ENCODE measurements at places on chromosomes 3 and 15.

DNA sequence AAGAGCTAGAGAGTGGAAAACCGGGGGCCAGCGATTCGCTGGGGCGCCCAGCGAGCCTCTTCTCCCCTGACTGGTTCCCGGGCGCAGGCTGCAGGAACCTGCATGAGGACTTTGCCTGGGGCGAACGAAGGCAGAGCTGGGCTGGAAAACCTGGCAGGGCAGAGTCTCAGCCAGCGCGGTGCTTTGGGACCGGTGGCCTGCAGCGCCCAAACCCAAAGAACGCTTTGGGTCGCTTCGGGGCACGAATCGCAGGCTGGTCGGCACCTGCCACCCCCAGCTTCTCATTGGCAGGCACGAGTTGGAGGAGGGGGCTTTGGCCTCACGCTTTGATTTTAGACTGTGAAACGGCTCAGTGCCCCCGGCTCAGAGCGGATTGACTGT lies 3.0 kb downstream of the ONECUT1 start:
- no peak for DNase-seq

GRCh38 chr15:66169625-66170024 lies 83.9 kb downstream of the MEGF11 start:
- DNase-seq: no peak

GRCh38 chr3:13529196-13530112 lies 19.5 kb upstream of the FBLN2 start:
- no peak for DNase-seq

DNA sequence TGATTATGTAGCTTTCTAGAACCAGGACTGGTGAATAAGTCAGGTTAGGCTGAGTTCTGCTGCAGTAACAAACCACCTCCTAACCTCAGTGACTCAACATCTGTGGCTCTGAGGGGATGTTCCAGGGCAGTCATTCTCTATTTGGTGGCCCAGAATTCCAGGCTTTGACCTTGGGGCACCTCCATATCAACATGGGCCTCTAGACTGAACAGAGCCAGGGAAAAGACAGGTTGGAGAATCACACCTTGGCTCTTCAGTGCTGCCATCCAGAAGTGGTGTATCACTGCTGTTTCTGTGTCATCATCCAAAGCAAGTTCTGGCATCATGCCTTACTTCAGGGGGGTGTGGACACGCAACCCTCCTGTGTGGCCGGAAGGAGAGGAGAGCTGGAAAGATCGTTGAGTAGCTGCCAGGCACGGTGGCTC lies 15.3 kb downstream of the ZBTB47 start:
- DNase-seq: no peak

DNA sequence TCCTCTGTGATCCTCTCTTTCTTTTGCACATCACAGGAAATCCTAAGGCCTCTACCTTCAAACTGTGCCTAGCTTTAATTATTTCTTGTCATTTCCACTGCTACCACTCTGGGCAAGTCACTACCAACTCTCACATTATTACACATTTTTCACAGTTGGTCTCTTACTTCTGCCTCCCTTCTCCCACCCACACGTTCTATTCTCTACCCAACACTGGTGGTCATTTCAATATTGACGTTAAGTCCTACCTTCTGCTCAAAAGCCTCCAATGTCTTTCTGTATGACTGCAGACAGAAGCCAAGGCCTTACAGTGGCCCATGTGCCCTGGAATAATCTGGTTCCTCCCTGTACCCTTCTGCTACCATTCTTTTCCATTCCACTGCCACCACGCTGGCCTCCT lies 3.9 kb downstream of the KCNMB2 start:
- no peak for DNase-seq

- no peak for DNase-seq
These were observed 69.7 kb downstream of the ADCY5 start for GRCh38 chr3:123379041-123379830.

DNA sequence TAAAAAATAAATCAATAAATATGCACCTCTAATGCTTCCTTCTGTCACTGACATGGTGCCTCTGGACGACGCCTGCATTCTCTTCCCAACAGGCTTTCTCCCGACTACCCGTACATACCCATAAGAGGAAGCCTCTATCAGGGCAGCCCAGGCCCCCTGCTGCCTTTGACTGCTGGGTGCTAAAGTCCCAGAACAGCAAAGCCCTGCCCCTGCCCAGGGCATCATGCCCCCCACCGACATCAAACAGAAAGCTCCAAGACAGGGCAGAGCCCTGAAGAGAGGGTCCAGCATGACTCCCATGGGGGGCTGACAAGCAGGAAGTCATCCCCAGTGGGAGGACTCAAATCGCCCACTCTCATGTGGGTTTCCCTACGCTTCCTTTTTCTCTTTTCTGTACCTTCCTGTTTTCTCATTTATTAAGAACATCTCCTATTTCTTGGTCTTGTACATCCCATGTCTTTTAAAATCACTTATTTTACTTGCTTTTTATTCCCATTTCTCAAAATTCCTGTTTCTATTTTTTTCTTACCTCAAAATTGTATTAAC lies 23.4 kb downstream of the XPC start:
- no peak for DNase-seq

GRCh38 chr15:66704019-66704802 lies 2.2 kb downstream of the SMAD6 start:
- DNase-seq: no peak

DNA sequence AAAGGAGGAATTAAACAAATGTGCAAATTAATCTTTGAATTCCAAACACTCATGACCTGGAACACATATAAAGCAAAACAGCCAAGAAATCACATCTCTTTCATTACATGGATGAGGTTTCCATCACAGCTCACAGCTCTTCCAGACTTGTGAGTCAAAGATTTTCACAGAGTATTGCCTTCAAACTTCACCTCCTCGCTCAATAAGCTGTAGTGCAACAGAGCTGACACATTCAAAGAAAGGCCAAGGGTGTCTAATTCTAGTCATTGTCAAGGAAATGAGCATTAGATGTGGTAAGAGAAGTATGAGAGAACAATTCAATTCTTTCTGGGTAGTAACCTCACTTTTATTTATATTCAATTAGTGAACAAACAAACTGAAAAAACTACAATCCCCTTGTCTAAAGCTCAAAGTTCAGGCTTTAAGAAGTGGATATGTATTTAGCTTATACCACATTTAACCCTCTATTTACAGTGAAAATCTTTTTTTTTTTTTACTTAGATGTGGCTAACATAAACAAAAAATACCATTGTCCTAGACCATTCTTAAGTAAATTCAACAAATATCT lies 11.9 kb downstream of the WDR72 start:
- peak; percentile 48 for DNase-seq

Measured in kidney glomerular epithelial cell (primary cell).